ENCODE measurements at places on chromosomes 7 and 10.

DNA sequence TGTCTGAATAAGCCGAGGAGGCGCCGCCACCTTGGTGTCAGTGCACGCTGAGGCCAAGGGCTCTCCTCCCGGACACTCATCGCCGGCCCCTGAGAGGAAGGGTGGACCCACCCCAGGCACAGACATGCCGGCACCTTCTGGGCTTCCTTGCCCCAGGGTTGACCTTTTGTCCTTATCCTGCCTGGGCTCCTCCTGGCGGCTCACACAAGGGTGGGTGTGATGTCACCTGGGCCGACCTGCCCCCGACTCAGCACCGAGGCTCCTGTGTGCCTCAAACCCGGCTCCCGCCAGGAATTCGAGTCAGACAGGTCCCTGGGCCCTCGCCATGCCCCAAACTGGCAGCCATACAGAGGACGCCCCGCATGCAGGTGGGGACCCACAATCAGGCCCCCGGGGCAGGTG, 17.7 kb upstream of the CFAP46 start:
- DNase-seq, result no peak

DNA sequence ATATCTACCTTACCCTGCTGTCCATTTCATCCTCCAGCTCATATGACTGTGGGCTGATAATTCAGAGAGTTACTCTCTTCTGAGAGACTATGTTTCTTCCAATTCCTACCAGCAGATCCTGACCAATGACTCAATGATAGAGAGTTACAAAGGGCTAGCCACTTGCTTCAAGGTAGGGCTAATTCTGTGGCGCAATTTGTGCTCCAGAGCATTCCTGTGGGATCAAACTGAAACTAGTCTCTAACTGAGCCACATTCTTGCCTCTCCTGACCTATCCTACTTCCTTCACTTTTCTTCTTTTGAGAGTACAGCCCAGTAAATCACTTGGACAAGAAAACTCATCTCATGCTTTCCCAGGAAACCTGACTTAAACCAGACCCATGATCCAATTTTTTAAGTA, 17.9 kb upstream of the ASZ1 start:
- no peak for DNase-seq

- no peak for DNase-seq
Observed at GRCh38 chr10:60894786-60895185, 49.2 kb downstream of the RHOBTB1 start.

DNA sequence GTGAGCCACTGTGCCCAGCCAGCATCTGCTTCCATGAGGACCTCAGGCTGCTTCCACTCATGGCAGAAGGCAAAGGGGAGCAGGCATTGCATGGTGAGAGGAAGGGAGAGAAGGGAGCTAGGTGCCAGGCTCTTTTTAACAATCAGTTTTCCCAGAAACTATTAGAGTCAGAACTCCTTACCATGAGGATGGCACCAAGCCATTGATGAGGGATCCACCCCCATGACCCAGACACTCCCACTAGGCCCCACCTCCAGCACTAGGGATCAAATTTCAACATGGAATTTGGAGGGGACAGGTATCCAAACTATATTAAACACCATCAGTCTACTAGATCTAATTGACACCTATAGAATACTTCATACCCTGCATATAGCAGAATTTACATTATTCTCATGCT, 14.2 kb upstream of the MCM10 start:
- no peak for DNase-seq

GRCh38 chr10:51832652-51833383, 133.4 kb upstream of the CSTF2T start:
- DNase-seq, result peak; percentile 1

DNA sequence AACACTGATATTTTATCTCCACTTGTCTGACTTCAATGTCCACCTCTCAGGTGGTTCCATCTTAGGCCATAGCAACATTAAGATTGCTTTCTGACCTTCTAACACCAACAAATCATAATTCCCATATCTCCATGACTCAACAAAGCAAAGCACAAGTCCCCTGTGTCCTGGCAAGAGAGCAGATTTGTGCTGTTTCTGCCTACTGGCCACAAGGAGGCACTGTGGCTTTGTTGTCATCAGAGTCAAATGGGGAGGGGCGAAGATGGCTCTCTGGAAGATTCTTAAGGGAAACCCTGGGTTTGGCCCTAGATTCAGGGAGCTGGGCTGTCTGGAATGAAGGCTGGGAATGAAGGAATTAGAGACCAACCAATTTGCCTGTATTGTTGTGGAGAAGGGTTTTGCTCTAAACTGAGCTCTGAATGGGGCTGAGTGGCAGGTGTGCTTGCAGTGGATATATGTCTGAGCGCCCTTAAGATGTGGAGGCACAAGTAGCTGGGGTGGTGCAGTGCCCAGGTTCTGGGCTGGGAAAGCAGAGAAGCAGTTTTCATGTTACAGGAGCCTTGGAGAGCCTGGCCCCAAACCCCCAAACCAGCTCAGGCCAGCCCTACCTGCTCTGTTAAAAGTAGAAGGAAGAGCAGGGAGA, 154.8 kb upstream of the PRSS58 start:
- no peak for DNase-seq

GRCh38 chr7:52352013-52352981, 683.1 kb upstream of the POM121L12 start:
- no peak for DNase-seq

DNA sequence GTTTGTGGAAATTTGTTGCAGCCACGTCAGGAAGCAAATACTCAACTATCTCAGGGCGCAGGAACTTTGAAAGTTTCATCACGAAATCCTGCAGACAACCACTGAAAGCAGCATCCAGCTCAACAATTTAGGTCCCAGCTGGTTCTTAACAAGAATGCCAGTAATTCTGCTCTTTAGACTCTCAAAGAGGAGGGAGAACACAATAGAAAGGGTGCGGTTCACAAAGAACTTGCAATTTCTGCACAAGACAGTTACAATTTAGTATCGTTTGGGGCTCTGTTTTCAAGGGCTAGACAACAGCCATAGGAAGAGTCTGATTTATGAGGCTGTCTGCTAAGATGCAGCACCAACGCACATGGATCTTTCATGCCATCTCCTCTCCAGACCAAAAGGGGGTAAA, 223.1 kb downstream of the FGFR2 start:
- no peak for DNase-seq

DNA sequence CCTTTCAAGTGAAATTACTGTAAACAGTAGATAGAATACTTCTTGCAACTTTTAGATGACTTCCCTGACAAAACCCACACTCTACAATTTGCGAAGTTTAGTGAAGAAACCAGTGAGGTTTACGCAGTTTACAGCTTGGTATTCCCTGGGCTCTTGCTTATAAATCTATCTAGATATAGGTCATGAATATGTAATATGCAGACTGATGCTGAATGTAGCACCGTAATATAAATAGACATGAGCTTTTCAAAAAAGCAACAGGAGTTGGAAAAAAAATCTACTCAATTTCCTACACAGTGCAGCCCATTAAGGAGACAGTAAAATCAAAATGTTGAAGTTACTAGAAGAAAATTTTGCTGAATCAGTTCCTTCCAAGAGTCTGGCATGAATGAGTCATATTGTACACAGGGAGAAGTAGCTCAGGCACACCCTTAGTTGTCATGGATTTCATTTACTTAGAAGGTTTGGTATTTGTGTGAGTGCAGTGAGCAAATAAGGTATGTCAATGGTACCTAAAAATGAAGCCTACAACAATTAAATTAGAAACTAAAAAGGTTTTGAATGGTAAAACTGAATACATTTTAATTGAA, 67.7 kb upstream of the NEUROD6 start:
- no peak for DNase-seq

- no peak for DNase-seq
Observed at GRCh38 chr10:98326621-98327027, 58.6 kb upstream of the LOXL4 start.

- DNase-seq, result no peak
Observed at GRCh38 chr10:125146791-125147579, 13.4 kb downstream of the CTBP2 start.

DNA sequence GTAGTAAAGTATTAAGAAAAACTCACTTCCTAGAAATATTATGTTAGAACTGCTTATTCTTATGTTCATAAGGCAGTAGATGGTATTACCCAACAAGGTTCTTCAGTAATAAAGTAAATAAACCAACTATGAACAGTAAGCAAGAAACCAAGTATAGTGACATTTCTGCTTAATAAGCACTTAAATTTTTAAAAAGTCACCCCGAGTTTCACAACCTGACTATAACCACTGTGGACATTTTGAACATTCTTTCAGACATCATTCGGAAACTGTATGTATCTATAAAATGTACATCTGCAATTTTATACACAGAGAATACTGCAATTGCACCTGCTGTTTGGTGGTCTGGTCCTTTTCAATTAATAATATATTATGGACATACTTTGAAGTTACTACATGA, 1073.6 kb downstream of the XPNPEP1 start:
- no peak for DNase-seq

DNA sequence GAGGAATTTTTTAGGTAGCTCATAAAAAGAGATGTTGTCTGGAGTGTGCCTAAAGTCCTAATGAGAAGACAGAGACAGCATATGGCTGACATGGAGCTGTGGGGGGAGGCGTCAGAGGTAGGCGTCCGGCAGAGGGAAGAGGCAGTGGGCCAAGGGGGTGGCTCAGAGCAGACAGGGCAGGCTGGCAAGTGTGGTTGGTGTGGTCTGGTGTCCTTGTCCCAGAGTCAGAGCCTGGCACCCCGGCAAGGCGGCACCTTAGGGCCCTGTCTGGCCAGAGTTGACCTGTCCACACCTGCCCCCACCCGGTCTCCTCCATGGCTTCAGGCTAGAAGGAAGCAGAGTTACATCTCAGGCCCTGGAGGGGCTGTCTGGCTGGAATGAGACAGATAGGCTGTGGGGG, 220.3 kb upstream of the ZNF32 start:
- no peak for DNase-seq

- no peak for DNase-seq
Observed at GRCh38 chr10:50850578-50851230, 34.7 kb downstream of the A1CF start.

- no peak for DNase-seq
Observed at GRCh38 chr10:16770670-16771069, 46.6 kb downstream of the RSU1 start.

DNA sequence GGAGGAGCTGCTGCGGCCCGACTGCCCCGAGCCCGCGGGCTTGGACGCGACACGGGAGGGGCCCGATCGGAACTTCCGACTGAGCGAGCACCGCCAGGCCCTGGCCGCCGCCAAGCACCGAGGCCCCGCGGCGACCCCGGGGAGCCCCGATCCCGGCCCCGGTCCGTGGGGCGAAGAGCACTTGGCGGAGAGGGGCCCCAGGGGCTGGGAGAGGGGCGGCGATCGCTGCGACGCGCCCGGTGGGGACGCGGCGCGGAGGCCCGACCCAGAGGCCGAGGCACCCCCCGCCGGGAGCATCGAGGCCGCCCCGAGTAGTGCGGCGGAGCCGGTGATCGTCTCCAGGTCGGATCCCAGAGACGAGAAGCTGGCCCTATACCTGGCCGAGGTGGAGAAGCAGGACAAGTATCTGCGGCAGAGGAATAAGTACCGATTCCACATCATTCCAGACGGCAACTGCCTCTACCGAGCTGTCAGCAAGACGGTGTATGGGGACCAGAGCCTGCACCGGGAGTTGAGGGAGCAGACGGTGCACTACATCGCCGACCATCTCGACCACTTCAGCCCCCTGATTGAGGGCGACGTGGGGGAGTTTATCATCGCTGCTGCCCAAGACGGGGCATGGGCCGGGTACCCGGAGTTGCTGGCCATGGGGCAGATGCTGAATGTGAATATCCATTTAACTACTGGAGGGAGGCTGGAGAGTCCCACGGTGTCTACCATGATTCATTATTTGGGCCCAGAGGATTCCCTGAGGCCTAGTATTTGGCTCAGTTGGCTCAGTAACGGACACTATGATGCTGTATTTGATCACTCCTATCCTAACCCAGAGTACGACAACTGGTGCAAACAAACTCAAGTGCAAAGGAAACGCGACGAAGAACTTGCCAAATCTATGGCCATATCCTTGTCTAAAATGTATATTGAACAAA, 1.4 kb downstream of the OTUD1 start:
- peak; percentile 14 for DNase-seq

- no peak for DNase-seq
Observed at GRCh38 chr7:49088017-49088416, 163.7 kb downstream of the CDC14C start.

DNA sequence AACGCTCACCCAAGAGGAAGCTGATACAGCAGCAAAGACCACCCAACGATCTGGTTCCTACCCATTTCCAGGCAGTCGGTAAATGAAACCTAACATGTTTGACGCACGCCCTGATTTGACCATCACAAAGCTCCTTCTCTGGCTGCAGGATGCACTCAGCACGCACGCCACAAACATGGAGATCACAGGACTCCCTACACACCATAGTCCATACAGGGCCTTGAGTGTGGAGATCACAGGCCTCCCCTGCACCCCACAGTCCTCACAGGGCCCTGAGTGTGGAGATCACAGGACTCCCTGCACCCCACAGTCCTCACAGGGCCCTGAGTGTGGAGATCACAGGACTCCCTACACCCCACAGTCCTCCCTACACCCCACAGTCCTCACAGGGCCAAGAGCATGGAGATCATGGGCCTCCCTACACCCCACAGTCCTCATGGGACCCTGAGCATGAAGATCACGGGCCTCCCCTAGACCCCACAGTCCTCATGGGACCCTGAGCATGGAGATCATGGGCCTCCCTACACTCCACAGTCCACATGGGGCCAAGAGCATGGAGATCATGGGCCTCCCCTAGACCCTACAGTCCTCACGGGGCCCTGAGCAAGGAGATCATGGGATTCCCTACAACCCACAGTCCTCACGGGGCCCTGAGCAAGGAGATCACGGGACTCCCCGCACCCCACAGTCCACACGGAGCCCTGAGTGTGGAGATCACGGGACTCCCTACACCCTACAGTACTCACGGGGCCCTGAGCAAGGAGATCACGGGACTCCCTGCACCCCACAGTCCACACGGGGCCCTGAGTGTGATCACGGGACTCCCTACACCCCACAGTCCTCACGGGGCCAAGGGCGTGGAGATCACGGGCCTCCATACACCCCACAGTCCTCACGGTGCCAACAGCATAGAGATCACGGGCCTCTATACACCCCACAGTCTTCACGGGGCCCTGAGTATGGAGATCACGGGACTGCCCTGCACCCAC, 409.2 kb downstream of the DNAJB6 start:
- no peak for DNase-seq

GRCh38 chr10:11276449-11276990, 258.8 kb downstream of the CELF2 start:
- DNase-seq, result no peak

- no peak for DNase-seq
Observed at GRCh38 chr10:132521466-132522102, 16.0 kb upstream of the INPP5A start.

Measured in stimulated activated CD8-positive, alpha-beta memory T cell treated with anti-CD3 and anti-CD28 coated beads, Interleukin-2, amount 100 ng/mL, for 48 hours (primary cell).